ENCODE measurements at places on chromosomes 11 and 22.

- DNase-seq = no peak
Measured at GRCh38 chr11:103380031-103380430, 270.8 kb downstream of the DYNC2H1 start.

DNA sequence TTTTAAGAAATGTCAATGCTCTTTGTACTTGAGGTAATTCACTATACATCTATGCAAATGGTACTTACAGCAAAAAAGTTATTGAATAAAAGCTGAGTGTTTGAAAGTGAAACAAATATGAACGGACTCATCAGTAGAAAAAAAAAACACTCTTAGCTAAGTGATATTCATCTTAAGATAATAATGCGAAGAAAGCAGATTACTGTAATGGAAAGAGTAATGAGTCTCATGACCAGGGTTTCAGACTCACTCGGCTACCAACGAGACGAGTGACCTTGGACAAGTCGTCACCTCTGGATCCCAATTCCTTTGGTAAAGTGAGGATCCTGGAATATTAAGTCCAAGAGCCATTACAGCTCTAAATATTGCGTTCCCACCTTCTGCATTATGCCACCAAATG is 57.0 kb downstream of the PACSIN2 start:
- DNase-seq = no peak

- DNase-seq = no peak
Measured at GRCh38 chr11:69803604-69804218, 15.5 kb downstream of the FGF3 start.

- DNase-seq = no peak
Measured at GRCh38 chr11:129067454-129067853, 124.7 kb downstream of the ARHGAP32 start.

DNA sequence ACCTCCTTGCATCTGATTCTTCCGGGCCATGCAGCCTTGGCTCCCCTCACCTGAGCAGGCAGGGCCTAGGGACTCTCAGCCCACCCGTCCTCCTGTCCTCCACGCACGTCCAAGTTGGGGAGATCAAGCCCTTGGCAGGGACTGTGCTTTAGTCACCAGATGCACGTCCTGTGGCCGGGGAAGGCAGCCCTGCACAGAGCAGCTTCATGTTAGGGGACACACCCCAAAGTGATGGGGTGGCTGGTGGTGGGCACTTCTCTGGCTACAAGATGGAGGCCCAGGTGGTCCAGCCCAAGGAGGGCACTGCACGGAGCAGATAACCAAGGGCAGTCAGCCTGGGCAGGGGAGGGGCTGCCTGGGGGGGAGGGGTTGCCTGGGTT is 1.2 kb downstream of the MUC5B start:
- no peak for DNase-seq

DNA sequence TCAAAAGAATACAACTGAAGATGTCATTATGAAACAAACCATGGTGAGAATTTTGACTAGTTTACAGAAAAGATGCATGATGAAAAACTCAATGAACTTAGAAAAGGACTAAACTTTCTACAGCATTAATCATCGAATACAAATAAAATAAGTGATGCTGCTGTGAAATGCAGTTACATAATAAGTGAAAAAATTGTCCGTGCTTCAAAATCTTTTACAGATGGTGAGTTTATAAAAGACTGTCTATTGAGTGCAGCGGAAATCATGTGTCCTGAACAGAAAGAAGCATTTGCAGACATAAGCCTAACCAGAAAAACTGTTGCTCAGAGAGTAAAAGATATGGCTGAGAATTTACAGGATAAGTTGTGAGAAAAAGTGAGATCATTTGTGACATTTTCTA is 33.8 kb downstream of the NEAT1 start:
- DNase-seq = no peak
